Stomach (tissue), 19 donors: ENCODE measurements at places on chromosomes 7 and 10.

DNA sequence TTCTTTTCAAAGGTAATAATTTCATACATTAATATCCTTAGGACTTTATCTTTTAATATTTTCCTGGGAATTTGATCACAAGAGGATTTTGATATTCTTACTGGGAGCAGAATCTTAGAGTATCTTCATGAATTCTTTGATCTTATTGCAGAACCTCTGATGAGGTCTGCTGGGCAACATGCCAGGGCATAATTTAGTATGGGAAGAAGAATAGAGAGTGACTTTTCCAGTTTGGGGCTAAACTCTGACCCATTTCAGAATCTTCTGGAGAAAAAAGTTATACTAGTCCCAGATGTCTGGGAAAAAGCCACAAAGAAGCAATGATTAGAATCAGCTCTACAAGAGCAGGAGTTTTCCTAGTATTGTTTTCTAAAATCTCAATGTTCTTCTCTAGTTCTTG, 28.0 kb upstream of the RSU1 start:
- H3K4me1 ChIP-seq = no peaks in the 10 kb centered on the region
- H3K27ac ChIP-seq = no peak overlapping the region
- no peak for DNase-seq
- no peaks in the 10 kb centered on the region for H3K27me3 ChIP-seq

GRCh38 chr10:44937196-44938005, 22.2 kb upstream of the RASSF4 start:
- no peaks in the 10 kb centered on the region for H3K36me3 ChIP-seq
- H3K4me1 ChIP-seq = peaks cover 7% of the 10 kb centered on the region
- H3K4me3 ChIP-seq = no peak overlapping the region
- no peak for DNase-seq

DNA sequence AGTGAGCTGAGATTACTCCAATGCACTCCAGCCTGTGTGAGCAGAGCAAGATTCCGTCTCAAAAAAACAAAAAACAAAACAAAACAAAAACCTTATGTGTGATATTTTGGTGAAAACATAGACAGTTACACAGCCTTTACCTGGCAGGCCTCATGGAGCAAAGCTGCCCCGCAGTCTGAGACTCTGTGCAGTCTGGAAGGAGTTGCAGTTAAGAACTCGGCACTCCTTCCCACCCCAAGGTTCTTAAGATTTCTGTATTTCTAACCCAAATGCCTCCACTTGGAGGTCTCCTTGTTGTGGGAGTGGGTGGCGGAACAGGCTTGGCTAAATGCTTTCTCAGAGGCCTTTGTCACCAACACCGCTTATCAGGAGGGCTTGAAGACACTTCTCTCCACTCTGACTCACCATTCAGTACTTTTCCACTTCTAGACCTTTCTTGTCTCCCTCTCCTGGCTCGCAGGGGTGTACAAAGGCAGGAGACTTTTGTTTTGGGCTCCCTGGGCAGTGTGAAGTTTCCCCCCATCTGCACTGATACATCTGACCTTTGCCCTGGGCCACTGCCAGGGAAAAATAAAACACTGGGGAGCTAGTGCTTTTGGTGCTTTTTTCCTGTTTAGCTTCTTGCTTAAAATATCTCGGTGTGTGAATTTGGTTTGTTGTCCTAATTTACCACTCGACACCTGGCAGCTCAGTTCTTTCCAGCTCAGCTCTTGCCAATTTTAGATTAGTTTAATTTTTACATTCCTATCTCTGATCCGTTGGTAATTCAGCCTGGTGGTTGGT, 51.3 kb upstream of the MAGI2 start:
- no peaks in the 10 kb centered on the region for H3K4me1 ChIP-seq
- no peaks in the 10 kb centered on the region for H3K27me3 ChIP-seq
- DNase-seq = no peak
- H3K4me3 ChIP-seq = no peak overlapping the region
- H3K36me3 ChIP-seq = no peaks in the 10 kb centered on the region

GRCh38 chr10:90887555-90887954, 15.8 kb downstream of the RPP30 start:
- peaks cover 47% of the 10 kb centered on the region for H3K4me1 ChIP-seq
- H3K4me3 ChIP-seq = no peak overlapping the region
- H3K36me3 ChIP-seq = peaks cover 79% of the 10 kb centered on the region

- no peak overlapping the region for H3K4me3 ChIP-seq
- peaks cover 84% of the 10 kb centered on the region for H3K36me3 ChIP-seq
- no peaks in the 10 kb centered on the region for H3K27me3 ChIP-seq
- H3K27ac ChIP-seq = no peak overlapping the region
- H3K4me1 ChIP-seq = no peaks in the 10 kb centered on the region
Measured at GRCh38 chr10:22545643-22546042, 168.7 kb downstream of the PIP4K2A start.

GRCh38 chr10:62900829-62901571, 84.8 kb upstream of the EGR2 start:
- H3K27me3 ChIP-seq = no peaks in the 10 kb centered on the region
- H3K4me3 ChIP-seq = no peak overlapping the region
- no peaks in the 10 kb centered on the region for H3K4me1 ChIP-seq
- H3K36me3 ChIP-seq = no peaks in the 10 kb centered on the region

GRCh38 chr7:105187302-105188169, 173.5 kb downstream of the KMT2E start:
- H3K4me3 ChIP-seq = no peak overlapping the region
- H3K4me1 ChIP-seq = no peaks in the 10 kb centered on the region
- no peak overlapping the region for H3K27ac ChIP-seq

GRCh38 chr10:85407088-85407487, 959.5 kb downstream of the GRID1 start:
- H3K27ac ChIP-seq = no peak overlapping the region
- H3K4me3 ChIP-seq = no peak overlapping the region
- no peaks in the 10 kb centered on the region for H3K36me3 ChIP-seq
- DNase-seq = no peak
- no peaks in the 10 kb centered on the region for H3K27me3 ChIP-seq

DNA sequence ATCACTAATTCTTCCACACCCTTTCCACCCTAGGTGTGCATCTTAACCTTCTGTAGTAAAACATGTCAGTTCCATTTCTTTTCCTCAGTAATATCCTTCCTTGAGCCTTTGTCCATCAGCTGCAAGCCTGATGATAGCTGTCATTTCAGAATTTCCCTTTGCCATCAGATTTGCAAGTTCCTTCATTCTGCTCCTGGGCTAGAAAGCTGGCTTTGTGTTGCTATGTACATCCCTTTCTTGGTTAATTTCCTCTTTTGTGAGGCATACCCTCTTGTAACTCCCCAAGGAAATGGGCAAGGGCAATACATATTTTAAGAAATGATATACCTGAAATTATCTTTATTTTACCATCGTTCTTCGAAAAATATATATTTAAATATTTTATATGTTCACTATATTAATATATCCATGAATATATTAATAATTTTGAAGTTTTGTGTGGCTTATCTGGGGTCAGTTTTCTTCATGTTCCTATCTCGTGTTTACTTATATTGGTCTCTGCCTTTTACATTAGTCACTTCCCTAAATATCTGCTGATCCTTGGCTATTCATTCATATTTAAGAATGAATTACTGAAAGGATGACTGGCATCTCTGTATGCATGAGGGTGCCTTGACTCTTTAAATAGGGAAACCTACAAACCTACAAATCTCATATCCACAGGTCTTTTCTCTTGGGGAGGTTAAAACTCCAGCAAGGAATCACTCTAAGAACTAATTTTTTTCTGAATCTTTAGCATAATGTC, 143.8 kb downstream of the ZNF22 start:
- no peak overlapping the region for H3K27ac ChIP-seq
- H3K4me3 ChIP-seq = no peak overlapping the region
- no peaks in the 10 kb centered on the region for H3K27me3 ChIP-seq
- no peaks in the 10 kb centered on the region for H3K36me3 ChIP-seq

- peak overlapping the region; percentile 94 for H3K27ac ChIP-seq
- no peaks in the 10 kb centered on the region for H3K27me3 ChIP-seq
- DNase-seq = peak; percentile 66
- peaks cover 33% of the 10 kb centered on the region for H3K4me1 ChIP-seq
- H3K4me3 ChIP-seq = peak overlapping the region; percentile 78
- peaks cover 3% of the 10 kb centered on the region for H3K36me3 ChIP-seq
Measured at GRCh38 chr7:98250789-98251188, 1.2 kb downstream of the TECPR1 start.

DNA sequence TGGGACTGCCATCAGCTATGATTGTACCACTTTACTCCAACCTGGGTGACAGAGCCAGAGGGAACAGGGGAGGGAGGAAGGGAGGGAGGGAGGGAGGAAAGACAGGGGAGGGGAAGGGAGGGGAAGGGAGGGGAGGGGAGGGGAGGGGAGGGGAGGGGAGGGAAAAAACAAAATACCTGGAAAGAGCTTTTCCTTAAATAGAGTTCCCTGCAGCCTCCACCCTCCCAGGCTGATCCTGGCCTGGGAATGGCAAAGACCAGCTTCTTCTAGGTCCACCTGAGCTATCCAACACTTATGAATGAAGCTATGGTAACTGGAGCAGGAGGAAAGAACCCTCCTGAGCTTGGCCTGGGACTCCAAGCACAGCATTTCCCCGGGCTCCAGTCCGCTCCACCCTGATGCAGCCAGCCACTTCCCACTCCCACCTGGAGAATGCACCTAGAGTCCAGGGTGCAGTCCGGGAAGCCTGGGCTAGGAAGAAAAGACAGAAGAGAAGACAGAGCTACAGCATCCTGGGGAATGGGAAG, 66.1 kb downstream of the GRID1 start:
- DNase-seq = no peak
- H3K4me3 ChIP-seq = no peak overlapping the region
- no peaks in the 10 kb centered on the region for H3K4me1 ChIP-seq
- no peaks in the 10 kb centered on the region for H3K36me3 ChIP-seq

- H3K4me1 ChIP-seq = peaks cover 24% of the 10 kb centered on the region
- H3K36me3 ChIP-seq = no peaks in the 10 kb centered on the region
- H3K27me3 ChIP-seq = no peaks in the 10 kb centered on the region
- no peak for DNase-seq
Measured at GRCh38 chr7:47614450-47614849, 32.5 kb upstream of the TNS3 start.

- H3K36me3 ChIP-seq = peaks cover 56% of the 10 kb centered on the region
- no peak overlapping the region for H3K27ac ChIP-seq
- peaks cover 45% of the 10 kb centered on the region for H3K4me1 ChIP-seq
- no peaks in the 10 kb centered on the region for H3K27me3 ChIP-seq
Measured at GRCh38 chr10:69505636-69506318, 54.5 kb downstream of the TSPAN15 start.

- H3K36me3 ChIP-seq = no peaks in the 10 kb centered on the region
- no peak for DNase-seq
- H3K27ac ChIP-seq = peak overlapping the region; percentile 32
- H3K4me1 ChIP-seq = peaks cover 90% of the 10 kb centered on the region
- H3K4me3 ChIP-seq = no peak overlapping the region
Measured at GRCh38 chr10:119283818-119284217, 76.4 kb downstream of the GRK5 start.

- DNase-seq = no peak
- no peaks in the 10 kb centered on the region for H3K27me3 ChIP-seq
- no peak overlapping the region for H3K27ac ChIP-seq
- H3K4me3 ChIP-seq = no peak overlapping the region
- H3K4me1 ChIP-seq = no peaks in the 10 kb centered on the region
- no peaks in the 10 kb centered on the region for H3K36me3 ChIP-seq
Measured at GRCh38 chr7:68014031-68014736, 1017.6 kb downstream of the TYW1 start.

GRCh38 chr10:29873941-29874484, 185.4 kb downstream of the JCAD start:
- no peaks in the 10 kb centered on the region for H3K27me3 ChIP-seq
- H3K27ac ChIP-seq = no peak overlapping the region
- H3K4me3 ChIP-seq = no peak overlapping the region

- no peak for DNase-seq
- no peaks in the 10 kb centered on the region for H3K36me3 ChIP-seq
- no peak overlapping the region for H3K27ac ChIP-seq
- no peak overlapping the region for H3K4me3 ChIP-seq
- no peaks in the 10 kb centered on the region for H3K4me1 ChIP-seq
- H3K27me3 ChIP-seq = no peaks in the 10 kb centered on the region
Measured at GRCh38 chr7:113054938-113055337, 31.7 kb downstream of the GPR85 start.

GRCh38 chr10:5639066-5639465, 27.3 kb downstream of the ASB13 start:
- no peak for DNase-seq
- peaks cover 46% of the 10 kb centered on the region for H3K36me3 ChIP-seq
- H3K27ac ChIP-seq = no peak overlapping the region
- no peak overlapping the region for H3K4me3 ChIP-seq
- H3K27me3 ChIP-seq = no peaks in the 10 kb centered on the region
